Natural killer cell treated with Interleukin-12 subunit alpha and Interleukin-12 subunit beta and Interleukin-15 and Interleukin-18, amount 100 ng/mL, for 72 hours (primary cell): ENCODE measurements at places on chromosomes 7 and 10. TPM values are rescaled to one million over a fixed set of nuclear protein-coding genes. Genes with fewer than 3 reads are reported as not detected.

The SLC26A5 gene
- total RNA-seq, result not detected

GRCh38 chr7:151380199-151381097 lies 29.4 kb downstream of the WDR86 start:
- H3K27ac ChIP-seq, result no peak overlapping the region
- peak overlapping the region; percentile 15 for H3K4me3 ChIP-seq
- H3K27me3 ChIP-seq, result peaks cover 14% of the 10 kb centered on the region
- peaks cover 4% of the 10 kb centered on the region for H3K4me1 ChIP-seq

- H3K27ac ChIP-seq, result no peak overlapping the region
- no peak overlapping the region for H3K4me3 ChIP-seq
- H3K36me3 ChIP-seq, result peaks cover 15% of the 10 kb centered on the region
- no peaks in the 10 kb centered on the region for H3K27me3 ChIP-seq
- no peak for DNase-seq
- H3K4me1 ChIP-seq, result no peaks in the 10 kb centered on the region
Measured at GRCh38 chr10:72503241-72503640, 122.6 kb downstream of the MICU1 start.

DNA sequence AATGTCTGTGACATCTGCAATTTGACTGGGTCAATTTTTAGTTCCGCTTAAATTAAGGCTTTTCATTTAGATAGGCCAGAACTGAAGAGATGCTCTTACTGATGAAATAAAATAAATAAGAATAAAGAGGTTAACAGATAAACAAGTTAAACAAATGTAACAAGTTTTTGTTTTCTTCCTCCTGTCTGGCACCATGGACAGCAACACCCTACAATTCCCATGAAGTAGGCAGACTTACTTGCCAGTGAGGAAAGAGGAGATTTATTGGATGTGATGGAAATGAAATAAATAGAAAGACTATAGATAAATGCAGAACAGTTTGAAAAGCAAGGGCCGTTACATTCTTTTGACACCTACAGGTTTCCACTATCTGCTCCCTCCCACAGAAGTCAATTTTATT lies 118.5 kb downstream of the AMPH start:
- peaks cover 7% of the 10 kb centered on the region for H3K27me3 ChIP-seq
- H3K36me3 ChIP-seq, result peaks cover 8% of the 10 kb centered on the region
- no peak overlapping the region for H3K4me3 ChIP-seq
- no peaks in the 10 kb centered on the region for H3K4me1 ChIP-seq
- no peak overlapping the region for H3K27ac ChIP-seq

GRCh38 chr7:139960157-139960556 lies 102.6 kb downstream of the PARP12 start:
- peaks cover 15% of the 10 kb centered on the region for H3K4me1 ChIP-seq
- no peak overlapping the region for H3K4me3 ChIP-seq
- H3K27me3 ChIP-seq, result no peaks in the 10 kb centered on the region
- H3K36me3 ChIP-seq, result peaks cover 18% of the 10 kb centered on the region
- H3K27ac ChIP-seq, result peak overlapping the region; percentile 79
